ENCODE measurements at places on chromosomes 2 and 18.
A peak's percentile ranks its signal among the peaks of the same experiment; 100 is the strongest.

GRCh38 chr18:74152857-74153256, 4.5 kb downstream of the TIMM21 start:
- DNase-seq = no peak

GRCh38 chr18:28236487-28236886, 59.6 kb upstream of the CDH2 start:
- DNase-seq = no peak

- no peak for DNase-seq
These were observed 2.1 kb upstream of the SPIRE1 start for GRCh38 chr18:12659904-12660605.

GRCh38 chr2:238362626-238363025, 42.3 kb downstream of the TRAF3IP1 start:
- no peak for DNase-seq

DNA sequence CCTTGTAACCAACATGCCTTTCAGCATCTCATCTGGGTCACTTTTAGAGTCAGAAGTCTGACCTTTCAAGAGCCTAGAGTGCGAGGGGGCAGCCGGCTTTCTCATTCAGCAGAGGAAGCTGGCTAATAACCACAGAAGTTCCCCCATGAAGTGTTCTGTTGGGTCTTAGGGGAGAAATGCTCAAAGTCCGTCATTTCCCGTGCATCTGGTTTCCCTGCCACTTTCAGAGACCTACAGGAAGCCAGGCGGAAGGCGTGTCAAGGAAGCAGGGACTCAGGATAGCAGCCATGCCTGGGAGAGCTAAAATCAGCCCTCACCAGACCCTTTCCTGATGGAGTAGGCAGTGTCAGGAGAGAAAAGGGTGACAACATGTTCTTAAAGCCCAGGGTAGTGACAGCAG, 301.8 kb upstream of the ID2 start:
- no peak for DNase-seq

GRCh38 chr2:207473049-207473930, 56.5 kb upstream of the CREB1 start:
- DNase-seq = peak; percentile 31

DNA sequence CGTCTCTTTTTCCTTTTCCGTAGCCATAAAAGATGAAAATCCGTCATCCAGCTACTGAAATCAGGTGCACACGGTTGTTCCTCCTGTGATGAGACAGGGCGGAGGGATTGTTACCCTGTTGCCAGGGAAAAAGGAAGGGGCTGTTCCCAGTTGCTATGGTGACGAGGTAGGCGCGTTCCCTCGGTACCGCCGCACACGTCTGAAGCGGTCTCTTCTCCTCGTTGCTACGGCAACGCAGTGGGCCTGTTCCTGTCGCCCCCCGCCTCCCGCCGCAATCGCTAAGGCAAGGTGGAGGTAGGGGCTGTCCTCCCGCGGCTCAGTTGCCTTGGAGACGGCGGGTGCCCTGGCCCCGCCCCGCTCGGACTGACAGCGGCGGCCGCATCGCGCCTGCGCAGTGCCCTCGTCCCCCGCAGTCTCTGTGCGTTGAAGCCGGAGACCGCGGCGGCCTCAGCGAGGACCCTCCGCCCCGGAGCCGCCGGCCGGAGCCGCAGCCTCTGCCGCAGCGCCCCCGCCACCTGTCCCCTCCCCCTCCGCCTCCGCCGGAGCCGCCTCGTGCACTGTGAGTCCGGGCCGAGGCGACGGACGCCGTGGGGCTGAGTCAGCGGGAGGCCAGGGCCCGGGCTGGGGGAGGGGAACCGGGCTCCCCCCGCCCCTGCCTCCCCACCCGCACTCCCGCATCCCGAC, at the start of gene MAPRE3:
Gene MAPRE3, plus strand, starts transcription at position 394 of the 684 bp plus-strand sequence. CDS start 51,582 bp downstream, outside the sequence.
- peak; percentile 79 for DNase-seq

GRCh38 chr2:16581241-16581640, 84.4 kb downstream of the CYRIA start:
- no peak for DNase-seq

DNA sequence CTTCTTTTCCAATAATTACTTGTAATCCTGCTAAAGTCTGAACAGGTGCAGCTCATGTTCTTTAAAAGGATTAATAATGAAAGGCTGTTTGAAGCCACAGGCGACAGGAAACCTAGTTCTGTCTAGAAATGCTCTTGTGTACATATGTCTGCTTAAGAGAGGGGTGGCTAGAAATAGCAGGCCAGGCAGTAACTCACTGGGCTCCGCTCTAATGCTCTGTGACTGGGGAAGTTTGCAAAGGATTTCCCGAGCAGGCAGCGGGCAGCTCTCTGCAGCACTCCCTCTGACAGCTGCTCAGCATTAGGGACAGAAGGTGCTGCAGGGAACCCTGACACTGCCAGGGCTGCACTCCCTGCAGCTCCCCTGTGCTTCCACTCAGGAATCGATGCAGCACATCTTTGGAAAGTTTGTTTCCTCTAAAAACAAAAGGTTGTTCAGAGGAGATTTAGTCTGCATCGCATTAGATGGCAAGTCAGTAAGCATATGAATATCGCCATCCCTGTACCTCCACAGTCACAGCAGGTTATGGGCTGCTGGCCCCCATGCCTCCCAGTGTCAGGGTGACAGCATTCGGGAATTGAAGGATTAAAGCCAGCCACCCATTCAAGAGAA, 33.1 kb upstream of the TTC39C start:
- no peak for DNase-seq

- no peak for DNase-seq
These were observed 78.9 kb downstream of the NRXN1 start for GRCh38 chr2:50953021-50953420.

GRCh38 chr18:10157706-10158105, 243.9 kb downstream of the VAPA start:
- DNase-seq = no peak

DNA sequence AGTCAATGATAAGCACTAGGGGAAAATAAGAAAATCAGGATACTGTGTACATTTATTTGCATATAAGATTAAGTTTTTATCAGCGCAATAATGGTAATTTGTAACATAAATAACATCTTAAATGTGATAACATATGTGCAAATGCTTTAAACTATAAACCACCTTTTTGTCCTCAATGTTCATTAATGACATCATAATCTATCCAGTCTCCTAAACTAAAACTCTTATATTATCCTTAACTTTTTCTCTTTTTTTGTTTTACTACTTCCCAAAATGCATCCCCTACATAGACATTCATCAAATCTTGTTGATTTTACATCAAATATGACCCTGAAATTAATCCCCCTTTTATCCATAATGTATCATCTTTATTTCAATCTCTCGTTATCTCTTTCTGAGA, 3.4 kb upstream of the RAD51AP2 start:
- no peak for DNase-seq
